ENCODE measurements at places on chromosomes 12 and 14. TPM values are rescaled to one million over a fixed set of nuclear protein-coding genes. Genes with fewer than 3 reads are reported as not detected.

Gene HOXC4
- total RNA-seq: 7.4 TPM

Gene KRT74
- not detected for total RNA-seq

Gene KITLG
- 22.7 TPM for total RNA-seq

Gene HOXC9
- 1.8 TPM for total RNA-seq

Gene GPR68
- total RNA-seq: 1.0 TPM

Gene NELL2
- 0.58 TPM for total RNA-seq

Gene STAT6
- 129 TPM for total RNA-seq

Measured in adrenal gland (tissue), 19 donors.